ENCODE measurements at places on chromosomes 13 and 19.

DNA sequence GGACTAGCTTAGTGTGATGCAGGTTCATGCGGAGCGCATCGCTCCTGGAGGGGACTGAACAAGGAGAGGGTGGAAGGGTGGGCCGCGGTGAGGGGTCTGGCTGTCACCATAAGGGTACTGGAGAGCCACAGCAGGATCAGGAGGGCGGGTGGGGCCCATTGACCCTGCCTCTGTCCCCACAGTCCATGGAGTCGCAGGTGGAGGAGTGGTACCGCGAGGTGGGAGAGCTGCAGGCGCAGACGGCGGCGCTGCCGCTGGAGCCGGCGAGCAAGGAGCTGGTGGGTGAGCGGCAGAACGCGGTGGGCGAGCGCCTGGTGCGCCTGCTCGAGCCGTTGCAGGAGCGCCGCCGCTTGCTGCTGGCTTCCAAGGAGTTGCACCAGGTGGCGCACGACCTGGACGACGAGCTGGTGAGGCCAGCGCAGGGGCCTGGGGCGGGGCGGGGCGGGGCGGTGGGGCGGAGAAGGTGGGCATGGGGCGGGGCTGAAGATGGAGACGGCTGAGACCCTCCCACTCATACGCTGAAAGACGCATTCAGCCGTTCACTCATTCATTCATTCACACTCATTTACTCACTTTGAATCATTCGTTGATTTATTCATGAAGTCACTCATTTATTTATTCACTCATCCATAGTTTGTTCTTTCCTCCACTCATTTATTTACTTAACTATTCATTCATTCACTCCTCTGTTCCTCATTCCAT, 27.5 kb upstream of the SHKBP1 start:
- no peak for DNase-seq

GRCh38 chr19:55838906-55839305, 2.6 kb downstream of the NLRP4 start:
- DNase-seq: no peak

DNA sequence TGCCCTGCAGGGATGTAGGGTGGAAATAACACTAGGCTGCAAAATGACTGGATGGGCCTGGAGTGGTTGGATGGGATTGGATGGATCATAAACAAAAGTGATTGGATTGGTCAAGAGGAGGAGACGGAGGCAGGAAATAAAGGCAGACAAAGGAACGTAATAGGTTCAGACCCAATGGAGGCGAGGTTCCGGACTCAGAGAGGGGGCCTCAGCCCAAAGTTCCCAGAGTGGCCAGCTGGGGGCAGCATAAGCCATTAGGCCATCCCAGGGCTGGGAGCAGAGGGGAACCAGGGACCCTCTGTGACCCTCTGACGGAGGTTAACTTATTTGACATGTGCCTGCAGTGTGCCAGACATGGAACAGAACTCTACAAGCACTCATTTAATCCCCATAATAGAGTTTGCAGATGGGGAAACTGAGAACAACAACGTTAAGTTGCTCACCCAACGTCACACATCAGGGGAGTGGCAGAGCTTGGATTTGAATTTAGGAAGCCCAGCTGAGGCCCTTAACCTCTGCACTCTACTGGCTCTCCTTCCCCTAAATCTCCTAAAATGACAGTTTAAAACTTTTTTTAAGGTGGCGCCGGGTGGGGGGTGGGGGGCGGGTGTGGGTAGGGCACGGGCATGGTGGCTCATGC, 15.3 kb upstream of the MAP1S start:
- DNase-seq: no peak

GRCh38 chr13:110256126-110256905, 50.6 kb downstream of the COL4A1 start:
- DNase-seq: no peak

- no peak for DNase-seq
These were observed 27.0 kb downstream of the POMP start for GRCh38 chr13:28685892-28686291.

GRCh38 chr13:26867451-26868091, 107.0 kb upstream of the GPR12 start:
- no peak for DNase-seq

DNA sequence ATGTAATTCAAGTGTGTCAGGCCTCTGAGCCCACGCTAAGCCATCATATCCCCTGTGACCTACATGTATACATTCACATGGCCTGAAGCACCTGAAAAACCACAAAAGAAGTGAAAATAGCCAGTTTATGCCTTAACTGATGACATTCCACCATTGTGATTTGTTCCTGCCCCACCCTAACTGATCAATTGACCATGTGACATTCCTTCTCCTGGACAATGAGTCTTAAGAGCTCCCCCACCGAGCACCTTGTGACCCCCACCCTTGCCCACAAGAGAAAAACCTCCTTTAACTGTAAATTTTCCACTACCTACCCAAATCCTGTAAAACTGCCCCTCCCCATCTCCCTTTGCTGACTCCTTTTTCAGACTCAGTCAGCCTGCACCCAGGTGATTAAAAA, 52.1 kb upstream of the ARHGEF7 start:
- DNase-seq: no peak

DNA sequence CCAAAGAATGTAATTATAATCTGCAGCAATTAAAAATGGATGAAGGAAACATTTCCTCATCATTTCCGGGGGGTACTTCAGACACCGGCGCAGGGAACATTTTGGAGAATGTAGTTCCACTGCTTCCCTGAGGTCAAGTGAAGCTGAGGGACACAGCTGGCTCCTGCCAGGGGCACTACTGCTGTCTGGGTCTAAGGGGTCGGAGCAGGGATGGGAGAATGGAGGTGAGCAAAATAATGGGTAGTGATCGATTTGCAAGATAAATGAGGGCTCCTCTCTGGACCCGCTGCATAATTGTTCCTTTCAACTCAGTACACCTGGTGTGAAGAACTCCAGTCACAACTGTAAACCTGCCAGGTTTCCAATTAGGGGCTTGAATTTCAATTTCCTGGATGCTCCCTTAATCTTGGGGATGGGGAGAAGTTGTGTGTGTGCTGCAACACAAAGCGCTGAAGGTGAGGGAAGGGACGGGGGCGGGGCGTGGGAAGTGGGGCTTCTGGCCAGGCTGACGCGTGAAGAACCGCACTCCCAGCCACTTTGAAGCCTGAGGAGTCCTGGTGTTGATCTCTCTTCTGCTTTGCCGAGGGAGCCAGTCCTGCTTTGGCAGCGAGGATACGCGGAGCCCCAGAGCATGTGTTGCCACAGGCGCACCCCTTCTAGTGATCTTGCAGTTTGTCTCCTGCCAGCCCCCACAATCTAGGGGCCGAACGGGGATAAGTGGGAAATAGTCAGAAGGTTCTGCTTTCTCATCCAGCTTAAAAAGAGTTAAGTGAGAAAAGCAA, 57.9 kb upstream of the PCDH8 start:
- DNase-seq: no peak

DNA sequence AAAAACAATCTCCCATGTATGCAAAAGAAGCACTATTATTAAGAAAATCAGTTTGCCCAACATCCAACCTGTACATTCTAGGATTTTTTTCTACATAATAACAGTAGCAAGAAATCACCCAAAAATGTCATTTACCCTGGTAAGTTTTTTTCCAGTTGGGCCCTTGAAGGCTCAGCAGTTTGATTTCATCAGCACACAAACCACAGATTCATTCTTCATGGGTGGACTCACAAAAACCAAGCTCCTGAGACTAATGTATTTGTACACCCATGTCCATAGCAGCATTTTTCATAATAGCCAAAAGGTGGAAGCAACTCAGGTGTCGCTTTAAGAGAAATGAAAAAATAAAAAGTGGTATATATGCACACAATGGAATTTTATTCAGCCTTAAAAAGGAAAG, 210.1 kb downstream of the TBC1D4 start:
- no peak for DNase-seq

DNA sequence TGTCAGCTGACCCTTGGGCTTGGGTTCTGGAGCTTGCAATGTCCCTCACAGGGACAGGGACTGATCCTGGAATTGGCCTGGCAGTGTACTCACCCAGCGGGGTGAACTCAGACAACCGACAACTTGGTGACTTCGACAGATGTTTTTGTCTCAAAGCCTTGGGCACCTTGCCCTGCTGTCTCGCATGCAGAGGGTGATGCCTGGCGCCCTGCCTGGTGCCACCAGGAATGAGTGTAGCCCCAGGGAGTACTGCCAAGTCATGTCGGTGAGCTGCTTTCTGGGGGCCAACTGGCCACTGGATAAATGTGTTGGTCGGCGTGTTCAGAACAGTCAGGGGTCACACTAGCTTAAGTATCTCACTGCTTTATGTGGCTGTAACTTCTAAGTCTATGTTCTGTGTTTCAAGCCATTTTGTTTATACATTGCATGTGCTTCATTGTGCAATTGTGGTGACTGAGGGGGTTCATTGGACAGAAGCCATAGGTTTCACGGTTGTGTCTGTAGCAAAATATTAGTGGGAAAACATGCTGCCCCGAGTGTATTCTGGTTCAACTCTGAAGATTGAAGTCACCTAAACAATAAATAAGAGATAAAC, 96.3 kb upstream of the TNFSF11 start:
- no peak for DNase-seq

- DNase-seq: no peak
These were observed 704.2 kb upstream of the KLHL1 start for GRCh38 chr13:70812481-70812880.

- no peak for DNase-seq
These were observed 73.4 kb downstream of the AKAP11 start for GRCh38 chr13:42345367-42345766.

DNA sequence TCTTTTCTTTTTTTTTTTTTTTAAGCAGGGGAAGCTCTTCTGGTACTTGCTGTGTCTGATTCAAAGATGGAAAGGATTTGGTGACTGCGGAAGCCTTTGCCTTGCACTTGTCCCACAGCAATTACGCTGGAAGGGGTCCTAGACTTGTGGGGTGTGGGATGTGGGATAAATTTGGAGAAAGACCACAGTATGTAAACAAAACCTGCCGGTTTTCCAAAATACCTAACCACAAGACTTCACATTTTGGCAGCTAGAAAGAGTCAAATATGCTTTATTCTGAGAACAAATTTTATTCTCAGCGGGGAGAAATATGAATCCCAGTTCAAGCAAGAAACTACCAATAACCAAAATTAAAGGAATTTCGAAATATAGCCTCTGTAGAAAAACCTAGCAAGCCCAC, 176.5 kb downstream of the SPRY2 start:
- no peak for DNase-seq

GRCh38 chr19:17079710-17080439, 4.3 kb downstream of the MYO9B start:
- no peak for DNase-seq

DNA sequence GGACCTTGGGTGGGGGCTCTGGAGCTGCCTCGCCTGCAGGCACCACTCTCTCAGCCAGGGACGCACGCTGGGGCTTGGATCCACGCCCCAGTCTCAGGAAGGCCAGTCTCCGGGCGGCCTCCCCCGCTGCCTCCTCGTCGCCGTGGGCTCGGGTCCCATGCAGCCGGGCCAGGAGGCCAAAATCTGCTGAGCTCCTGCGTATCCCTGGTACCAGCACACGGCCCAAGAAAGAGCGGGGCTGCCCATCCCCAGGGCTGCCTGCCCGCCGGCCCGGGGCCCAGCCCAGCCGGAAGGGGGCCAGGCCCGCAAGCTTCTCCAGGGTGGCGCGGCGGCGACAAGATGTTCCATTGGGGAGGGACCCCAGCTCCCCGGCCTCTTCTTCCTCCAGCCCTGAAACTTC, 6.7 kb downstream of the EXOC3L2 start:
- DNase-seq: no peak

GRCh38 chr13:102680842-102681740, 13.8 kb downstream of the METTL21C start:
- no peak for DNase-seq

DNA sequence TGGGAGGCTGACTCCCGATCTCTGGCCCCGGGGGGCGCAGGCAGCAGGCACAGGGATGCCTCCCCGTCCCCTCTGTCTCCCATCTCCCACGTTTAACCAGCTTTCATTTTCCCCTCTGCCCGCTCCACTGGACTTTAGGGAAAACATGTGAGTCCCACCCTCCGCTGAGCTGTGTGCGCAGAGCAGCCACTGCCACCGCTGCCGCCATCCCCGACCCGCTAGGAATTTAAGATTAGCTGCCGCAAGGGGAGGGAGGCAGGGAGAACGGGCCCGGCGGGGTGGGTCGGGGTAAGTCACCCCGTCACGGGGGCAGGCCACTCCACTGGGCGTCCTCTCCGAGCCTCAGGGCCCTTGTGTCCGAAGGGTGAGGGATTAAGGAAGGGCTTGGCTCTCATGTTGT, 15.5 kb downstream of the KCNN1 start:
- DNase-seq: no peak

GRCh38 chr13:27476943-27477703, 26.8 kb upstream of the MTIF3 start:
- peak; percentile 42 for DNase-seq

DNA sequence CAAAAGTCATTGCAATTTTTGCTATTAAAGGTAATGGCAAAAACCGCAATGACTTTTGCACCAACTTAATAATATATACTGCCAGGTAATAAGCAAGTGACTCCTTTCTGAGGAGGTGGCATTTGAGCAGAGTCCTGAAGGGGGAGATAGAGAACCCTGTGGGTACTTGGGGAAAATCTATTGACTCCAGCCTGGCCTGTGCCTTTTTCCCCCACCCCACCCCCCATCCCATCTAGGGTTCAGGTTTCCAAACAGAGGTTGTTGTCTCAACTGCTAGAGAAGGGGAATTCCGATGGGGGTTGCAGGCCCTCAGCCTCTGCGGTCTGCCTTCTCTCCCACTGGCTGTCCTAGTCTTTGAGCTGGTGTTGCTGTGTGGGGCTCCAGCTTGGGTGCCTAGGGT, 11.5 kb downstream of the S1PR2 start:
- DNase-seq: no peak

DNA sequence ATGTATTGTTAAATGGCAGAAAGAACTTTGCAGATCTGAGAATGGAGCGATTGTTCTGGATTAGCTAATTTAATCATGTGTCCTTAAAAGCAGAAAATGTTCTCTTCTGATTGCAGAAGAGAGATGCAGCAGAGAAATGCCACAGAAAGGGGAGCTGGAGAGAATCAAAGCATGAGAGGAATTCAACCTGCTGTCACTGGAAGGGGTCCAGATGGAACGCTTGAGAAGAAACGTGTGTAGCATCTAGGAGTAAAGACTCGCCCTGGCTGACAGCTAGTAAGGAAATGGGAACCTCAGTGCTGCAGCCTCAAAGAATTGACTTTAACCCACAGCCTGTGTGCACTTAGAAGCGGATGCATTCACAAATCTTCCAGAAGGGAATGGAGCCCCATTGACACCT, 502.8 kb downstream of the KLF12 start:
- DNase-seq: no peak

DNA sequence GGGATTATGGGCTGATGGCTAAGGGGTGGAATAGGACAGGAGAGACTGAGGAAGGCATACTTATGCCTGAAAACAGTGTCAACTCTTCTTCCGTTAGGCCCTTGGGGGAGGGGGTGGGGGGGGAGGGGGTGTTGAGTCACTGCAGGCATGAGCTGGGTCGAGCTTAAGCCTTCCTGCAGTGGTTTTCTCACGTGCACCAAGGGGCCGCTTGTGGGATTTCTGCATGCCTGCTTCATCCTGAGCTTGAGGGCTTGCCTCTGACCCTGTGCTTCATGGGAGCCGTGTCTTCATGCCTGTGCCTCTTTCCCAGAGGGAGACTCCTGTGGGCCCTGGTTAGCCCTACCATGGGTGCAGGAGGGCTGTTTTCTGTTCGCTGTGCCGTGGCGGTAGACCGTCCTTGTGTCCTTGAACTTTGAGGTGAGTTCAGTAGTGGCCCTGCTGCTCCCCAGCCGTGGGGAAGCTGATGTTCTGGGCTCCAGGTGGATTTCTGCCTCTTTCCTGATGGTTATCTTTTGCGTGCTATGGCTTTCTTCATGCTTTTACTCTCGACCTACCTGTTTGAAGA, 186.1 kb downstream of the PCCA start:
- DNase-seq: no peak

- no peak for DNase-seq
These were observed 8.2 kb downstream of the PKN1 start for GRCh38 chr19:14441041-14441938.

GRCh38 chr19:4077007-4077374, 10.3 kb upstream of the ZBTB7A start:
- no peak for DNase-seq

Data from NCI-H1436 treated with DMSO at 0.1 percent for 48 hours (cell line).